ENCODE measurements at places on chromosomes 13 and 19.

GRCh38 chr19:14325863-14326262, 55.4 kb upstream of the ADGRE5 start:
- no peak for DNase-seq

- DNase-seq: peak; percentile 80
These were observed 11.9 kb downstream of the SELENOW start for GRCh38 chr19:47790398-47790814.

DNA sequence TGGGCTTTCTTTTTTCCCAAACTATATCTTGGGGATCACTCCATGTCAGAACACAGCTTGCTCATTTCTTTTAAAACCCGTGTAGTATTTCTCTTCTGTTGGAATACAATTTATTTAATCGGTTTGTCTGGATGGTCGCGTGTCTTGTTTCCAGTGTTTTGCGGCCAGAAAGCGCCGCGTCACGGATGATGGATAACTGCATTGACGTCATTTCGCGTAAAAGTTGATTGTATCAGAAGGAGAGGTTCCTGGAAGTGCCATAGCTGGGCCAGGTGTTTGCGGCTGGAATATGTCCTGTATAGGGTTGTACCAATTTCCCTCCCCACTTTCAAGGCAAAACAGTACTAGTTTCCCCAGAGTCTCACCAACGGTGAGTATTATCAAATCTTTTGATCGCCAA, 9.7 kb downstream of the ACTL9 start:
- DNase-seq: no peak

DNA sequence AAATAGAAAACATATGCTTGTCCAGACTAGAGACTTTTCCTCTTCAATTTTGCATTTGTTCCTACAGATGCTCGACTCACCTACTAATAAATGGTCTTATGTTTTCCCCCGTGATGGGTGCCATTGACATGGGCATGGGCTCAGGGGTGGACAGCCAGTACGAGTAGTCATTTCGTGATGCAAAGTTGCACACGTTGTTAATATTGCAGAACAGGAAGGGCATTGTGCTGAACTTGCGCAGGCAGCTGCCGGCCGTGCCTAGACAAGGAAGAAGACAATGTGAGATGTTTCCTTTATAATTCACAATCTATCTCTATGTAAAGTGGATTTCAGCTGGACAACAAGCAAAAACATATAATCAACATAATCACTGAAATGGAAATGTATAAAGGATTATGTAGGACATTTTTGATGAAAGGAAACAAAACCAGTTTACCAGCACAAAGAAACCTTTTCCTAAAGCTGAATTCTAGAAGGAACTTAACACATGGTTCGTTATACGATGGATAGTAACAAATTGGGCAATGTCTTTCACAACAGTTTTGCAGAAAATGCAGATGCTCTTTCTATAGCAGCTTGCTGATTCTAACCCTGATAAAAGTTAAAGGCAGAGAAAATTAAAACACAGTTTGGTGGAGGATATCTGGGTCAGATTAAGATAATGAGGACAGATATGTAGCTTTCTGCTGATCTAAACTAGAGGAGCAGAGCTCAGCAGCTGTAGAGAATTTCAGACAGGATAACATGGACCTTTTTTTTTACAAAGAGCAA, 145.7 kb downstream of the COL4A1 start:
- DNase-seq: no peak

DNA sequence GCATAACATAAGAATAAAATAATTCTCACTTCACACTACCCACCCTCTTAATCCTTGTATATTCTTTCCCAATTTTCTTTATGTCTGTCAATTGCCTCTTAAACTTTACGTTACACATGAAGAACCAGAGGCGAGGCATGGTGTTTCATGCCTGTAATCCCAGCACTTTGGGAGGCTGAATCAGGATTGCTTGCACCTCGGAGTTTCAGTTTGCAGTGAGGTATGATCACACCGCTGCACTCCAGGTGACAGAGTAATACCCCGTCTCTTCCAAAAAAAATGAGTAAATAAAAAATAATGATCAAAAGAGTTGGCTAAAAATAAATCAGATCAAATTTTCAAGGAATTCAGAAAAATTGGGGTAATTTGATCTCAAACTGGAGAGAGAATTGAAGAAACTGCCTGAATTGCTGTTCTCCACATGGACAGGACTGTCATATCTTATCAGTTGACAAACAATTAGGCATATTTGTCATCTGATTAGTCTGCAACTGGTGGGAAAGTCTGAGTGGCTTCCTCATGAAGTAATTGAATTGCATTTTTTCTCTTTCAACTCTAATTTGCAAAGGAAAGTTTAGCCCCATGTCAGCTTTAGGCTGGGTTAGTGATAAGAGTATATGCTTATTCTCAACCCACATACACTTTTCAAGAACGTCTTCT, 302.9 kb downstream of the ITGBL1 start:
- no peak for DNase-seq

GRCh38 chr13:65499256-65499655, 1730.9 kb downstream of the PCDH9 start:
- DNase-seq: no peak

GRCh38 chr13:71759651-71760511, 107.1 kb downstream of the DACH1 start:
- peak; percentile 87 for DNase-seq
